ENCODE measurements at places on chromosomes 6 and 20. TPM values are rescaled to one million over a fixed set of nuclear protein-coding genes. Genes with fewer than 3 reads are reported as not detected.

DNA sequence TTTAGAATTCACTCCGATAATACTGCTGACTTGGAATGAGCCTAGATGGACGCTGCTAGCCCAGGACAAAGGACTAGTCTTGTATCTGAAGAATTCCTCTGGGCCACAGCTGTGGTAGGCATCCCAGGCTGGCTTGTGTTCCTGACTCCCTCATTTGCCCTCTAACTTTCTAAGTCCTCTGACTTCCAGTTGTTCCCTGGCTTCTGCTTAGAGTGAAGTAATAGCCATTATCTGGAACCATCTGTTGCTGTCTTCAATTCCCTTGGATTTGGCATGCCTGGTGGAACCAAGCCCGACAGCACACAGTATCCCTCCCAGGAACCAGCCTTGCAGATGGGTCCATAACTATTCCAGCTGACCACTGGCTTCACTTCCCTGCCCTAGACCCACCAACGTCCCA lies 376.0 kb downstream of the SYNE1 start:
- DNase-seq = no peak

- DNase-seq = no peak
These were observed 16.3 kb upstream of the RFPL4B start for GRCh38 chr6:112330879-112331265.

- no peak for DNase-seq
These were observed 17.0 kb downstream of the MDGA1 start for GRCh38 chr6:37680668-37681067.

PNPLA1 gene
- polyA plus RNA-seq = not detected

GPR6 gene
- polyA plus RNA-seq = not detected

- no peak for DNase-seq
These were observed 122.8 kb downstream of the SYCP2 start for GRCh38 chr20:59810449-59811187.
